ENCODE measurements at places on chromosomes 7 and 10.

DNA sequence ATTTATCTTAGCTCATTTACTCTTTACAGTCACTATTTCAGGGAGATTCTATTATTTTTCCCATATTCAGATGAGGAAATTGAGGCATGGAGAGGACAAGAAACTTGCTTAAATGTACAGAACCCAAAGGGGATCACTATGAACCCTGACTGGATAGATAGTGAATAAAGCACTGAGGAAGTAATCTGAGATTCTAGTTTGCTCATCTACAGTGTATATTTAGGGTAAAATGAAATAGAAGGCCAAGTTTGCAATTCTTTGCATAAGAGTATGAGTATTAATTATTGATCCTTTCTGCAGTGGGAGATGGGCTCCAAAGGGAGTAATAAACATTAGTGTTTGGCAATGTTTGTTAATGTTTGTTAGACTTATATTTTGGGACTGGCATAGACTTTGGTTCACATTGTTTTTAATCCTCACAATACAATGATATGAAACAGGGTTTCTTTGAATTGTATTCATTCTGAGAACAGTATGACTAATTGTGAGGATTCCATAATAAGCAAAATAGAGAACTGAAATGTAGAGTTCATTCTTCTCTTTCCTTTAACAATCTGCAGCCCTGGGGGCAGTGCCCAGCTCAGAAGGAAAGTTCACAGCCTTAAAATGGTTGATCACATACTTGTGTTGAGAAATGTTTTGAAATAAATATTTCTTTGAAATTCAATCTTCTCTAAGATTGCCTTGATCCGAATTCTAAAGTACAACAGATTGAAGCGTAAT, 131.0 kb upstream of the ZNF804B start:
- DNase-seq: no peak

- DNase-seq: peak; percentile 4
These were observed 437.5 kb downstream of the KIF20B start for GRCh38 chr10:90138844-90139243.

- no peak for DNase-seq
These were observed 1011.2 kb downstream of the KCNMA1 start for GRCh38 chr10:76626386-76626785.

- no peak for DNase-seq
These were observed 357.3 kb downstream of the CRPPA start for GRCh38 chr7:16063716-16064675.

GRCh38 chr7:391411-391951, 101.5 kb downstream of the FOXL3 start:
- DNase-seq: no peak

DNA sequence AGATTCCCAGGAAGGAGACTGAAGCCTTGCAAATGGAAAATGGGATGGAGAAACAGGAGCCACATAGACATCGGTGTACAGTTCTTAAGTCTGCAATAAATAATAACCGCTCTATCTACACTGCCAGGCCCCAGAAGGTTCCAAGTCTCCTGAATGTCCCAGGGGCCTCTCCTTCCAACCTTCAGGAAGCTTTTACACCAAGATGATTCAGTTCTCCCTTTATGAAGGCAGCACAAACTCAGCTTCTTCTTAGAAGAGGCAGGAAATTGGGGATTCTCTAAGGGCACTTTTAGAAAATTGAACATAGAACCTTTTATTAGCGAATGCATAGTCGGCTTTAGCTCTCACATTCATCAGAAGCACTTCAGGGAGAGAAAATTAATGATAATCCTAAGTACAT, 130.8 kb upstream of the LYZL1 start:
- DNase-seq: no peak

GRCh38 chr7:45937301-45937700, 16.2 kb upstream of the IGFBP3 start:
- DNase-seq: no peak

DNA sequence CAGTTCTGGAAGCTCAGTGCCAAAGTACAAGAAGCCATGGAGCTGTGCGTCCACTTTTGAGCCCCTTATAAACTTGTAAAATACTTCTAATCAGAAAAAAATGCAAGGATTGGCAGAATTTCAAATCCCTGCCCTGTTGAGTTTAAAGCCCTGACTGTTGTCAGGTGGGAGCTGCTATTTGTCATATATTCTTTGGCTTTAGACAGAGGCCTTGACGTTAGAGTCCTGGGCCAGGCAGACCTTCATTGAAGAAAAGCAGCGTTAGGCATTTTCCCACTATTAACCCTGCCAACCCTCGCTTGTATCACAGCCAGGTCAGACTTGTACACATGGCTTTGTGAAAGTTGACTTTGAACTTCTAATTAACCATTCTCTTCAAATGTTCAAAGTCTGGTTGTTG, 155.4 kb downstream of the TWIST1 start:
- DNase-seq: no peak

- no peak for DNase-seq
These were observed 157.4 kb downstream of the DYNC1I1 start for GRCh38 chr7:95929710-95930280.

GRCh38 chr10:102673819-102674511, 29.7 kb downstream of the TRIM8 start:
- peak; percentile 77 for DNase-seq

DNA sequence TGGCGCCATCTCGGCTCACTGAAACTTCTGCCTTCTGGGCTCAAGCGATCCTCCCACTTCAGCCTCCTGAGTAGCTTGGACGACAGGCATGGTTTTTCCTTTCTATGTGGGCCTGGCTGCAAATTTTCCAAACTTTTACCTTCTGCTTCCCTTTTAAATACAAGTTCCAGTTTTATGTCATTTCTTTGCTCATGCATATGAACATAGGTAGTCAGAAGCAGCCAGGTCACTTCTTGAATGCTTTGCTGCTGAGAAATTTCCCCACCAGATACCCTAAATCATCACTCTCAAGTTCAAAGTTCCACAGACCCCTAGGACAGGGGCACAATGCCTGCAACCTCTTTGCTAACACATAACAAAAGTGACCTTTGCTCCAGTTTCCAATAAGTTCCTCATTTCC, 21.6 kb upstream of the RPEL1 start:
- DNase-seq: no peak

GRCh38 chr10:81414038-81414437, 461.0 kb upstream of the NRG3 start:
- no peak for DNase-seq

- no peak for DNase-seq
These were observed 54.7 kb upstream of the VWC2 start for GRCh38 chr7:49718760-49719159.

DNA sequence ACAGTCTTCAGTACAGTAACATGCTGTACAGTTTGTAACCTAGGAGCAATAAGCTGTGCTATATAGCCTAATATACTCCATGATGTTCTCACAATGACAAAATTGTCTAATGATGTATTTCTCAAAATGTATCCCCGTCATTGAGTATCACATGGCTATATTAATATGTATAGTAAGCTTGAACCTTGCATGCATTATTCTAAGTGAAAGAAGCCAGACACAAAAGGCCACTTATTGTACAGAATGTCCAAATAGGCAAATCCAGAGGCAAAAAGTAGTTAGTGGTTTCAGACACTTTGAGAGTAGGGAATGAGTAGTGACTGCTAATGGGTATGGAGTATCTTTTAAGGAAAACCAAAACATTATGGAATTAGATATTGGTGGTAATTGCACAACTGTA, 545.1 kb downstream of the ATRNL1 start:
- no peak for DNase-seq

DNA sequence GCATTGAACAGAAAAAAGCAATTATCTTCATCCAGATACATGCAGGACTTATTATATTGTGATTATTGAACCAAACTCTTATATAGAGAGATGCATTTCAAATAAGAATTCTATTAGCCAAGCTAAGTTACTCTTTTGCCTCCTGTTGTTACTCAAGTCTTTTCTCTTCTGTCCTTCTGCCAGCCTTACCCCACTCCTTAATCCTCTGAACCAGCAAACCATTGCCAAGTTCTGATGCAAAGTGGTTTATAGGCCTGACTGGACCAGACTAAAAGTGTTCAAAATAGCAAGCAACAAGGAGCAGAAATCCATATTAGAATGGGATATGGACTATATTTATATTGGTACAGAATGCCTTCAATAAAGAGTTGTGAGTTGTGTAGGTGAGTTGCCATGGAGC, 2.2 kb upstream of the SLC26A4 start:
- no peak for DNase-seq
